ENCODE measurements at places on chromosomes 7 and 10.

DNA sequence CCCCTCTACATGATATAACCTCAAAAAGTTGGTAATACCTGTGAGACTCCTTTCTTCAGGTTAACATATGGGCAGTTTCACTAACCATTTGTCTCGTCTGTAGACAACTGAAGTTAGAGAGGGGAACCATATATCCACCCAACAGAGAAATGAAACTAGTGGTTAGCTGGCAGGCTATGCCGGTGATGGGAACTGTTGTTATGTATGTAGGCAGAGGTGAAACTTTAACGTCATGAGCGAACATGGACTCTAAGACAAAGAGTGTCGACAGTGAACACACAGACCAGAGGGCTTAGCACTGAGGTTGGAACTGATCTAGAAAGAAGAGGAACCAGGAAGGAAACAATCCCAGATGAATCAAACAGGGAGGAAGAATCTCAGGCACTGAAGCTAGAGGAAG, 112.4 kb downstream of the ELMO1 start:
- DNase-seq: no peak

GRCh38 chr10:124497196-124497881, 35.7 kb downstream of the LHPP start:
- DNase-seq: no peak

DNA sequence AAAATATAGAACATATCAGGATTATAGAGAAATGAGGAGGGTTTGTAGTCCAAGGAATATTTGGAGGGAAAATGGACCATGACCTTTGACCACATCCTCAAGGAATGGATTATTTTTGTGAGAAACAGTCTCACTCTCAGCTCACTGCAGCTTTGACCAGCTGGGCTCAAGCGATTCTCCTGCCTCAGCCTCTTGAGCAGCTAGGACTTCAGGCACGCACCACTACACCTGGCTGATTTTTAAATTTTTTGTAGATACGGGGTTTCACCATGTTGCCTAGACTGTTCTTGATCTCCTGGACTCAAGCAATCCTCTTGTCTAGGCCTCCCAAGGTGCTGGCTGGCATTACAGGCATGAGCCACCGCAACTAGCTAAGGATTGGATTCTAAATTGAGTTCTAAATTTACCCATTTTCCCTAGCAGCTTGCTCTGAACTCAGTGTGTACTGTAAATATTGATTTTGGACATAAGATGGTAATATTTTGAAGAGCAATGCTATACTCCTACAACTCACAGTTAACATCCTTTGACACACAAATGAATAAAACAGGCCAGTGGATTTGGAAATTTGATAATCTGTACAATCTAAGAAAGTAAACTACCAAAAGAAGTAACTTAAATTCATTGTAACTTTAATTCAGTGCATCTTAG, 73.8 kb downstream of the TET1 start:
- no peak for DNase-seq

- DNase-seq: no peak
Measured at GRCh38 chr10:13892001-13892491, 305.3 kb downstream of the PRPF18 start.

DNA sequence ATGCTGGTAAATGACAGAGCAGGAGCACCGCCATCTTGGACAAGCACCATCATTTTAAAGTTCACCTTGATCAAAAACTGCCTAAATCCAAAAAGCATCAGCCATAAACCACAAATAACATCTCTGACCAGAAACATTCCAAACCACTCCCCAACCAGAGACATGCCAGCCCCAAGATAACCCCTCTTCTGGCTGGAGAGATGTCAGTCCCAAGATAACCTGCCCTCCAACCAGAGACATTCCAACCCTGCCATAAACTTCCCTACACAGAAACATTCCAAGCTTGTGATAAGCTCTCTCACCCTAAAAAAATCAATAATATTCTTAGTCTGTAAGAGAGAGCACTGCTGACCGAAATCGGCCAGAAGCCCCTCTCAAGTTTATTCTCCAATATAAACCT, 659.3 kb downstream of the XPNPEP1 start:
- DNase-seq: no peak

GRCh38 chr10:88168171-88169036, 305.0 kb downstream of the PTEN start:
- no peak for DNase-seq

GRCh38 chr7:96045919-96046318, 273.6 kb downstream of the DYNC1I1 start:
- DNase-seq: no peak

- no peak for DNase-seq
Measured at GRCh38 chr10:124971276-124971675, 29.4 kb downstream of the ZRANB1 start.

- no peak for DNase-seq
Measured at GRCh38 chr7:104136561-104136960, 71.3 kb downstream of the ORC5 start.

- DNase-seq: no peak
Measured at GRCh38 chr7:155591055-155591775, 44.9 kb upstream of the CNPY1 start.

GRCh38 chr7:107660381-107661080, at the start of gene SLC26A4:
TSS of gene SLC26A4 (plus strand) at chr7:107660828. CDS start at chr7:107661642, 814 bp downstream.
- no peak for DNase-seq

- no peak for DNase-seq
Measured at GRCh38 chr7:76286842-76287403, 15.6 kb upstream of the HSPB1 start.

DNA sequence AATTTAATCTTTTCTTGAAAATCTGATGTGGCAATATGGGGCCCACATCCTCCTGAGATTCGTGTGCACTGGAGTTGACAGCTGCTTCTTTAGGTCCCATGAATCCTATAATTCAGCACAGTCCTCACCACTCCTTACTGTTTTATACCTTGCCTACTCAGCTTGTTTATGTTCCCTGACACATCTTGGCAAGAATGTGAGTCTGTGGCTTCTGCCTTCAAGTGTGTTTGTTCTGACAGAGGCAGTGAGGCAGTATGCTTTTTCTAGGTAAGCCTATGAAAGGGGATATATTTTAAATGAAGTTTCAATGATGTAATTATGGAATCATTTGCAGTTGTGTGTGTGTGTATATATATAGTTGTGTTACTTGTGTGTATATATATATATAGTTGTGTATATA, 106.4 kb downstream of the AMPH start:
- DNase-seq: no peak

DNA sequence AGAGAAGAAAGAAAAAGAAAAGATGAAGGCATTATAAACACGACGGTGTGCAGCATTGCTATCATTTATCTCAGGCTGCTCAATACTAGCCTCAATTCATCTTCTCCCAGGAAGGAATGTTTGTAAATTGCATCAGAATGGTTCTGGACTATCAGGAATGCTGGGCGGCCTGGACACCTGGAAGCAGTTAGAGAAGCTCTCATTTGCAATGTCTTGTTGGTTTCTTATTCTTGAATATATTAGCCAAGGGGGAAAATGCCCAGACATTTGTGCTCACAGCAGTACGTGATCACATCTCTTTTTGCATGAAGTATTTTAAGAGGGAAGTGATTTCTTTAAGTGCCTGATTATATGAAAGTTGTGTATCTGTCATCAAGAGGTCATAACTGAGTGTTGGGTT, 85.6 kb upstream of the IMMP2L start:
- no peak for DNase-seq

- no peak for DNase-seq
Measured at GRCh38 chr10:70191972-70192305, 21.6 kb upstream of the SAR1A start.

- no peak for DNase-seq
Measured at GRCh38 chr7:76047305-76047810, 442 bp downstream of the STYXL1 start.

- no peak for DNase-seq
Measured at GRCh38 chr10:69492091-69492745, 41.0 kb downstream of the TSPAN15 start.

- DNase-seq: no peak
Measured at GRCh38 chr10:72561745-72562166, 64.1 kb downstream of the MICU1 start.

DNA sequence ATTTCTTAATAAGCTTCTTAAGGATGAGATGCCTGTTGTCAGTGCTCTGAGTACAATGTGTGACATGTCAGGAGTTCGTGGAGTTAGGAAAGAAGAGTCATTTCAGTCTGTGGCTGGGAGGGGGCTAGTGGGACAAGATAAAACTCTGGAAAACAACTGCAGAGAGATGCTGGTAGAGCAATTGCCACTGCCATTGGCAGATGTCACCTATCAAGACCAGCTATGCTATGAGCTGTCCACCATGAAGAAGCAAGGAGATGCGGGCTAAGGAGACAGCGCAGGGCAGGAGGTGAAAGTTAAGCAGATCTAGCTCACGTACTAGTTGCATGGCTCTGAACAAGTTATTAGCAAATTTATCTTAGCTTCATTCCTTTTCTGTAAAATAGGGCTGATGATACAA, 756.7 kb downstream of the KCNMA1 start:
- DNase-seq: no peak

DNA sequence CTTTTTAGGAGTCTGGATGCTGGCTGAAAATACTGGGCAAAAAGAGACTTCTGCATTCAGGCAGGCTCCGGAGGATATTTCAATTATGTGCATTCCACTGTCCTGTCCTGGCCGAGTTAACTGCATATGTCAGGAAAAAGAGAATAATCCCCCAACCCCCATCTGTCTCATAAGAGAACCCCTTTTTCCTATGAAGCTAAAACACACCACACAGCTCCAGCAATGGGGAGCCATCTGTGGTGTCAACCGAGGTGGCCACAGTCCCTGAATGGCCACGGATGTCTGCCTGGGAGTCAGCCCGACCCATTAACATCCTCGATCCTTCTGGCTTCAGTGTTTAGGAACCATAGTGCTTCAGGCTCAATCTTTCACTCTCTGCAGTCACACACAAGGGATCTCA, 70.4 kb downstream of the RSU1 start:
- no peak for DNase-seq

DNA sequence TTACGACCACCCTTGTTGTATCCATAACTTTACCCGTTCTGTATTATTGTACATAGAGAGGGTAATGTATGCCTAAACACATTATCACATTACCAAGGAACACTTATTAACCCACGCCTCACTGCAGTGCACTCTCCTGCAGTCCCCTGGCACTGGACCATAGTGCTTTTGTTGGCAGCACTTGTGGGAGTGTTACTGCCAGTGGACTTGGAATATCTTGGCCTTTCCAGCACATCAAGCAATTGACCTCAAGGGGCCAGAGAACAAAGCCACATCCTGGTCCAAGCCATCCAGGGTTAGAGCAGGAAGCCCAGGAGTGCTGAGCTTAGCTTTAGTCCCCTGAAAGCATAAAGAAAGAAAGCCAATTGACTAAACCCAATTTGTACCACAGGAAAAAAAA, 304.2 kb downstream of the PCDH15 start:
- no peak for DNase-seq

- DNase-seq: no peak
Measured at GRCh38 chr7:2638224-2638991, 6.6 kb downstream of the TTYH3 start.

GRCh38 chr10:6491841-6492609, 88.1 kb downstream of the PRKCQ start:
- DNase-seq: no peak

DNA sequence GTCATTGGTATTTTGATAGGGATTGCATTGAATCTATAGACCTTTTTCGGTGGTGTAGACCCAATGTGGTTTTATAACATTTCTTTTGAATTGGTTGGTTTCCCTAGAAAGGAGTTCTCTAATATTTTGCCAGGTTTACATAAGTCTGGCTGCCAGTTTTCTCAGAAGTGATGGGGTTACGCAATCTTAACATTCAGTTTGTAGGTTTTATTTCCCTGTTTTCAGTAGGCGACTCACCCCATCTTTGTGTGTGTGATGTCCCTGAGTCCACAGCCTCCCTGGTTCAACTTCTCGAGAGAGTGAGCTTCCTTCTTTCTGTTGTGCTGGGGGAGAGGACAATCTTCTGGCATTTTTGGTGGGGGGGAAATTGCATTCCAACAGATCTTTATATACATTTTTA, 9.6 kb upstream of the KIF5B start:
- no peak for DNase-seq

GRCh38 chr7:127736511-127736910, 84.5 kb downstream of the SND1 start:
- no peak for DNase-seq

DNA sequence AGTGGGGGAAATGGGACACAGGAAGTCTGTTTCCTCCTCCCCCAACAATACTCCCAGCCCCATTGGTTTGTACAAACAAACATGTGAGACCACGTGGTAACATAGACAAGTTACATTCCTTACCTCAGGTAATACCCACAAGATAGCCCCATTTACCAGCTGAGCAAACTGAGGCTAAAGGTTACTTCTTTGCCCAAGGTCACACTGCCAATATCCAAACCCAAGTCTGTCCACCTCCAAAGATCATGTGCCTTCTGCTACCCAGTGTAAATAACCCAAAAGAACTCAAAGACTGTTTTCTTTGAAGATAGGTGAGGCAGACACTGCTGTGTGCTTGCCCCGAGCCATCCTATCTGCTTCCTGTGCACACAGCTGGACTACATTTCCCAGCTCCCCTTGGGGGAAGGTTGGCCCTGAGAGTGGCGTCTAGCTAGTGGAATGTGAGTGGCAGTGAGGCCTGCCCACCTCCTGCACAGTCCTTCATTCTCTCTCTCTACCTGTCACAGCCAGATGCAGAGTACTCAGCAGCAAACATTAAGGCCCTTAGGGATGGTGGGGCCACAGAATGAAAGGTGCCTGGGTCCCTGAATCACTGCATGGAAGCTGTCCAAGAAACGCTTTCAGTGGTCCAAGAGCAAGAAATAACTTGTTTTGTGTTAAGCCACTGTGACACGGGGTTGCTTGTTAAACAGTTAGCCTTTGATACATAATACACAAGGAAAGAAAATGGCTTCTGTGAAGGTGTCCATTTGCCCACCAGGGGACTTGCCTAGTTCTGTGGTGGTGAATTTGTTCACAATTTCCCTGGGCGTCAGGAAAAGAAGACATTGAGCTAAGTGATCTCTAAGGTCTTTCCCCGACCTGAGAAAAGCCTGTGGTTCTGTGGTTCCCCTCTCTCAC, 257.7 kb upstream of the NFE2L3 start:
- DNase-seq: peak; percentile 49

DNA sequence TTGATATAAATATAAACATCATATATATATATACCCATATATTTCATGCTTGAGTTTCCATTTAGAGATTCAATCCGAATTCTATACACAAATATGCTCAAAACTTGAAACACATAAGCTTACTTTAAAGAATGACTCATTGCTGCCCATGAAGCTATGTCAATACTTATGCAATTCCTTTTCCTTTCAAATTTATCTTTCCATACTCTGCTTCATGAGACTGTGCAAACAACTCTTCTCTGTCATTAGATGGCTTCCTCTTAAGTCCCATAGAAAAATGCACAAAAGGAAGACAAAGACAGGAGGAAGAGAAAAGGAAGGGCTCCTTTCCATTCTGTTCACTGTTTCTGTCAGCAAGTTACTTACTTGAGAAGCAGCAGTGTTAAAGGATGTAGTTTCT, 895.7 kb upstream of the SORCS1 start:
- no peak for DNase-seq

- no peak for DNase-seq
Measured at GRCh38 chr7:151827620-151828019, 49.3 kb downstream of the PRKAG2 start.

Measured in lower lobe of right lung (tissue), 2 donors.